Brain microvascular endothelial cell (primary cell): ENCODE measurements at places on chromosomes 16 and 17.

- DNase-seq: no peak
These were observed 142.0 kb upstream of the CORO6 start for GRCh38 chr17:29764748-29765147.

DNA sequence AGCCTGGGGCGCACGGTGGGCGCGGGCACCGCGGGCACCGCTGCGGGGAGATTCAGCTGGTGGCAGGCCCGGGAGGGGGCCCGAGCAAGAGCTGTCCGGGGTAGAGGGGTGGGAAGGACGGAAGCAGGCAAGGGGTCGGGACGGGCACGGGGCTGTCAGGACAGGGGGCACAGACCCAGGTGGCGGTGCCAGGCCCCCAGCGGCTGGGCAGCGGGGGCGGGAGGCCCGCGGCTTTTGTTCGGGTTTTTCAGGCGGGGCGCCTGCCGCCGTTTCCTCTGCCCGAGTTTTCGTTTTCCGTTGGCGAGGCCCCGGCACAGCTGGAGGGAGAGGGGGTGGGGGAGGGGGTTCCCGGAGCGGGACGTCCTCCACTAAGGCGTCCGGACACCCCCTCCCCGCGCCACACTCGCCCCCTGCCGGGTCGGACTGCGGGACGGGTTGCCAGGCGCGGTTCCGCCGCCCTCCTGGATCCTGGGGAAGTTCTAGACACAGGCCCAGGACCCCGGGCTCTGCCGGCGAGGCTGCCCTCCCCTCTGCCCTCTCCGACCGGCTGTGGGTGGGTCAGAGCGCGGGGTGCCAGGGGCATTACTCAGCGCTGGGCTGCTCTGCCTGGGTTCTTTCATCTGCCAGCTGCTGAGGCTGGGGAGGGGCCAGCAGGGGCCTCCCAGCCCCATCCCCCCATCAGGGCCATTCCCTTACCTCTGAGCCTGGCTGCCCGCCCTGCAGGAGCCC is 543 bp downstream of the ARHGAP23 start:
- no peak for DNase-seq

DNA sequence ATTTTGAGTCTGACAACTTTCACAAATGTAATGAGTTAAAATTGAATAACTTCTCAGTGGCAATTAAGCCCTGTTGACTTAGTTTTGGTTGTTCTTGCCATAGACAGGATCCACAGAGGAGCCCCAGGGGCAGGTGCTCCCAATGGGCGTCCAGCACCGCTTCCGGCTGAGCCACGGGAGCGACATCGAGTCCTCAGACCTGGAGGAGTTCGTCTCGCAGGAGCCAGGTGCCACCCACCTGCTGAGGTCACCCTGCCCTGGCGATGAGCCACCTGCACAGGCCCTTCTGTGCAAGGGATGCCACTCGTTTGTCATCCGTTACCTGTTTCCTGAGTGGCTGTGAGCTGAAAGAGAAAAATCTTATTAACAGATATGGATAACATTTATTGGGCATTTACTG is 10.7 kb downstream of the CCDC40 start:
- DNase-seq: no peak

GRCh38 chr17:17835415-17836249 is 1.2 kb downstream of the SREBF1 start:
- DNase-seq: no peak

- DNase-seq: no peak
These were observed 20.1 kb upstream of the ZNF423 start for GRCh38 chr16:49875806-49876715.
